ENCODE measurements at places on chromosomes 7 and 10. TPM values are rescaled to one million over a fixed set of nuclear protein-coding genes. Genes with fewer than 3 reads are reported as not detected.

- H3K27me3 ChIP-seq: no peaks in the 10 kb centered on the region
- no peak overlapping the region for H3K4me3 ChIP-seq
- DNase-seq: no peak
- no peak overlapping the region for H3K27ac ChIP-seq
- H3K36me3 ChIP-seq: peaks cover 12% of the 10 kb centered on the region
Observed at GRCh38 chr10:70884741-70885140, 3.6 kb downstream of the PCBD1 start.

- H3K4me1 ChIP-seq: no peaks in the 10 kb centered on the region
- DNase-seq: peak; percentile 66
- no peak overlapping the region for H3K27ac ChIP-seq
- H3K36me3 ChIP-seq: no peaks in the 10 kb centered on the region
- peaks cover 4% of the 10 kb centered on the region for H3K27me3 ChIP-seq
Observed at GRCh38 chr10:117609095-117609795, 66.7 kb downstream of the EMX2 start.

GRCh38 chr10:104103956-104104355 is 18.0 kb upstream of the SFR1 start:
- H3K27ac ChIP-seq: no peak overlapping the region
- no peaks in the 10 kb centered on the region for H3K4me1 ChIP-seq

- no peaks in the 10 kb centered on the region for H3K27me3 ChIP-seq
- H3K4me3 ChIP-seq: no peak overlapping the region
- no peaks in the 10 kb centered on the region for H3K36me3 ChIP-seq
- no peak overlapping the region for H3K27ac ChIP-seq
- peak; percentile 7 for DNase-seq
Observed at GRCh38 chr10:85580585-85580984, 786.0 kb downstream of the GRID1 start.

GRCh38 chr7:127648986-127649385 is 3.0 kb upstream of the SND1 start:
- H3K27ac ChIP-seq: no peak overlapping the region
- peaks cover 24% of the 10 kb centered on the region for H3K4me1 ChIP-seq
- H3K4me3 ChIP-seq: no peak overlapping the region
- no peak for DNase-seq
- H3K36me3 ChIP-seq: peaks cover under 1% of the 10 kb centered on the region

DNA sequence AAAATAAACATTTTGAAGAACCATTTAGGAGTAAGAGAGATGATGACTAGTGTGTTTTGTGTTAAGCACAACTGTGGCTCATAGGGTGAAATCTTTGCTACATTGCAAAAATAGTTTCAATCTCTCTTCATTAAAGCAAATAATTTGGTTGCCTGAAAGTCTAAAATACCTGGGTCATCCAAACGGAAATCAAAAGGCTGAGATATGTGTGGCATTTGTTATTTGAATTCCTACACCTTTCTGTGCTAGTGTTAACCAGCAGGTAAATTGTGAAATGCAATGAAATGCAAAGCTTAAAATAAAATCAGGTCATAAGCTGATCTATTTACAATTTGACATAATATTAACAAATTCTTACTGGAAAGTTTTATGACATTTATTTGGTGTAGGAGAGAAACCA is 40.9 kb upstream of the SEMA3E start:
- no peak overlapping the region for H3K4me3 ChIP-seq
- DNase-seq: no peak
- H3K36me3 ChIP-seq: no peaks in the 10 kb centered on the region
- peaks cover 11% of the 10 kb centered on the region for H3K4me1 ChIP-seq
- H3K27me3 ChIP-seq: no peaks in the 10 kb centered on the region

GRCh38 chr7:142391191-142391992 is 133.5 kb upstream of the PRSS58 start:
- DNase-seq: no peak
- no peaks in the 10 kb centered on the region for H3K4me1 ChIP-seq
- no peak overlapping the region for H3K27ac ChIP-seq
- no peaks in the 10 kb centered on the region for H3K36me3 ChIP-seq
- H3K4me3 ChIP-seq: no peak overlapping the region
- no peaks in the 10 kb centered on the region for H3K27me3 ChIP-seq

DNA sequence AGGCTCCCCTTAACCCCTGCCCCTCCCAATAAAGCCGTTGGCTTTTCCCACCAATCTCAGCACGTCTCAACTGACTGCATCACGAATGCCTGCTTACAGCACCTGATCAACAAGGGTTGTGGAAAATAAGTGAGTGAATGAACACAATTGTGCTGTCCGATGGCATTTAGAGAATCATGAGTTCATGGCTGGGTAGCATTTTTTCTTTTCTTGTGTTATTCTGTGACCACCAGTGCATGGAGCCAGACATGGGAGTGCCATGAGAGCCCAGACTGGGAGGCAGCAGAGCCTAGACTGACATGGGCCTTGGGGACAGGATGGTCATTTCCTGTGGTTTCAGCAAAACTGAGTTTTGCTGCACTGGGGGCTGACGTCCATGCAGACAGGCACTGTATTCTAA is 254.1 kb upstream of the IGFBP3 start:
- peaks cover 4% of the 10 kb centered on the region for H3K4me1 ChIP-seq
- no peak for DNase-seq
- no peaks in the 10 kb centered on the region for H3K27me3 ChIP-seq

- no peaks in the 10 kb centered on the region for H3K4me1 ChIP-seq
- no peaks in the 10 kb centered on the region for H3K27me3 ChIP-seq
- no peaks in the 10 kb centered on the region for H3K36me3 ChIP-seq
- H3K4me3 ChIP-seq: no peak overlapping the region
Observed at GRCh38 chr10:79336276-79336675, 11.0 kb upstream of the PPIF start.

DNA sequence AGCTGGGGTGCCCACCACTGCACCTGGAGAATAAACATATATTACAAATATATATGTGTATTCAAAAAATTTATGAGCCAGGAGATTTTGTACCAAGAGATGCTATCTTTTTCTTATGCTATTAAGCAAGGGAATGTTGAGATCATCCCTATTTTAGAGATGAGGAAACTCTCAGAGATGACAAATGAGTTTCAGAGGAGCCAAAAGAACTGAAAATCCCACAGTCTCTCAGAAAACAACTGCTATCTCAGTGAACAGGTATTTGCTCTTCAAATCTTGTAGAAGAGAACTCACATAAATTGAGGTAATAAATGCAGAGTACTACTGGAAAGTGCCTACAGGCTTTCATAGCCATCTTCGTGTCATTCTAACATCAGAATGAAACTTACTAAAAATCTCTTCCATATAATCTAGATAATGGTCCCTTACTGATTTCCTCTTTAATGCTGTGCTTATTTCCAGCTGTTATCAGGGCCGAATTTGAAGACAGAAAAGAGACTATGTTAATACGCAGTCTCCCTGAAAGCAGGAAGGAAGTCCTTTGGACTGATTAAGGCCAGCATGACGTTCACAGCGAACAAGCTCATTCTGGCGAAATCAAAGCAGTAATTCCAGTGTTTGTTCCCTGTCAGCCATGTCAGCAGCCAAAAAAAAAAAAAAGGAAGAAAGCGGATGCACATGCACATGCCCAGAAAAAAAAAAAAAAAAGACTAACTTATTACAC is 29.4 kb upstream of the ANAPC16 start:
- H3K4me1 ChIP-seq: no peaks in the 10 kb centered on the region
- H3K4me3 ChIP-seq: no peak overlapping the region
- DNase-seq: peak; percentile 71
- no peaks in the 10 kb centered on the region for H3K27me3 ChIP-seq

DNA sequence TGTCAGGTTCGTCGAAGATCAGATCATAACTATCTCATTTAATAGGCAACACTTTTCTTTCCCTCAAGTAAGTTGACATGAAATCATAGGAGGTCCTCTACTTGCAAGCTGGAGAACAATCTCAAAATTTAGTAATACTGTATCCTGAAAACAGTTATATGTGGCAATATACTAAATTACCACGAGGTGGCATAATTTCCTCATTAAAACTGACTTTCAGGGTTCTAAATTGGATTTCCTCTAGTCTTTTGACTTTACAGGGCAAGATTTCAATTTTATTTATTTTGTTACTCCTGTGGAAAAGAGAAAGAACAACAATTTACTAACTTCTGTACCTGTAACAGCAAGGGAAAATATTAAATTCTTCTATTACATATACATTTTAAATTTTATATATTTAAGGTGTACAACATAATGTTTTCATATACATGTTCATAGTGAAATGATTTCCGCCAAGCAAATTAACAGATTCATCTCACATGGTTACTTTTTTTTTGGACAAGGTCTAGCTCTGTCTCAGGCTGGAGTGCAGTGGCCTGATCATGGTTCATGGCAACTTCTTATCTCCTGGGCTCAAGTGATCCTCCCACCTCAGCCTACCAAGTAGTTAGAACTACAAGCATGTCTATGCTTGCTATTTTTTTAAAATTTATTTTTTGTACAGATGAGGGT is 53.4 kb upstream of the CYP2C18 start:
- no peak for DNase-seq
- H3K4me3 ChIP-seq: no peak overlapping the region
- H3K36me3 ChIP-seq: no peaks in the 10 kb centered on the region
- H3K4me1 ChIP-seq: no peaks in the 10 kb centered on the region

DNA sequence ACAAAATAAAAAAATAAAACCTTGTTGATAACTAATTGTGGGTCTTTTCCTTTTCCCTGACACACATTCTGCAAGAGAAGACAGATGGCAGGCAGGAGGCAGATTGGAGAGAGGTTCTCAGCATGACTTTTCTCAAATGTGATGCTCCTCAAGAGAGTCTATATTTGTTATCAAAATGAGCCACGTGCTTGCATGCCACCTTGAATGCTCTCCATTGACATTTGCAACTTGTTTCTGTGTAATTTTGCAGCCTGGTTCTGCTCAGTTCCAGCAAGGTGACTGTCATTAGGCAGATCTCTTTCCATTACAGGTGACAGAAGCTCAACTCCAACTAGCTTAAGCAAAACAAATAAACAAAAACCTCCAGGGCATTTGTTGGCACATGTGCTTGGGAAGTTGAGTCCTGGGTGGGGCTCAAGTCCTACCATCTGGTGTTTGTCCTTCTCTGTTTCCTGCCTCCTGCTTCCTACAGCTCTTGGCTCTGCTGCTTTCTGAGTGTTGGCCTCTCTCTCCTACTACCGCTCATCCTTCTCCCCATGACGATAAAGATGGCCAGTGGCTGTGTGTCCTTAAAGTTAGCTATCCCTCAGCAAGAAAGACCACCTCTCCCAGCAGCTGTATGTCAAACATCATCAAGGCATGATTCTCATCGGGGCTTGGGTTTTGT is 56.7 kb downstream of the GRK5 start:
- H3K27ac ChIP-seq: peak overlapping the region; percentile 71
- peaks cover 2% of the 10 kb centered on the region for H3K4me1 ChIP-seq
- DNase-seq: no peak
- H3K27me3 ChIP-seq: no peaks in the 10 kb centered on the region

- no peaks in the 10 kb centered on the region for H3K4me1 ChIP-seq
- H3K27ac ChIP-seq: no peak overlapping the region
- no peaks in the 10 kb centered on the region for H3K36me3 ChIP-seq
- DNase-seq: no peak
- H3K4me3 ChIP-seq: no peak overlapping the region
- H3K27me3 ChIP-seq: no peaks in the 10 kb centered on the region
Observed at GRCh38 chr7:73341877-73342276, 13.9 kb downstream of the FKBP6 start.

C7orf57 gene
- total RNA-seq: 9.4 TPM

AGBL3 gene
- 5.2 TPM for total RNA-seq

TTYH3 gene
- 50.6 TPM for total RNA-seq

ASB15 gene
- total RNA-seq: not detected

HMX2 gene
- total RNA-seq: not detected

APBB1IP gene
- 26.0 TPM for total RNA-seq

All from lung (tissue), 17 donors.